ENCODE measurements at places on chromosomes 7 and 10. TPM values are rescaled to one million over a fixed set of nuclear protein-coding genes. Genes with fewer than 3 reads are reported as not detected.

CALCR gene
- total RNA-seq = 0.10 TPM

DNA sequence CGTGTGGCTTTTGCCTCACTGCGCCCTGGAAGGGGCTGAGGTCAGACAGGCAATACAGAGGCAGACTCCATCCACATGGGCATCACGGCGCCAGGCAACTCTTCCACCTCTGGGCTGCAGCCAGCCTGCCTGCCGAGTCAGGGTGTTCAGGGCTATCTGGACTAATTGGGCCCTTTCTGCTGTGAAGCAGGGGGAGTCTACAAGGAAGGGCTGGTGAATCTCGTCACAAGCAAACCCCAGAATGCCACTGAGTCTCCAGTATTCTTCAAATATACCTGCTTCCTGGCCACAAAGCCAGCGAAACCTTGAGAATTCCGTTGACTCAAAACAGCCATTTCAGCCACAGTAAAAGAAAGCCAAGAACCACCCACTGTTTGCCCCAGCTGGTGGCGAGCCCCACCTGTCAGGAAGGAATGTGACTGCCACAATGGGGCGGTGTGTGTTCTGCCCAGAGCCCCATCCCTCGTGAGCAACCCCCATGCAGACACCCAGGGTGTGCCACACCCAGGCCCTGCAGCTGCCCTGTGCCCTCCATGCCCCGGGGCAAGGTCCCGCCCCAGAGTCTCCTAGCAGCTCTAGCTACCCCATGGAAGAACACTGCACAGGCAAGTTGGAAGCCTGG is 117.3 kb downstream of the FAM53B start:
- DNase-seq = no peak

ZNF32 gene
- 35.6 TPM for total RNA-seq

DNA sequence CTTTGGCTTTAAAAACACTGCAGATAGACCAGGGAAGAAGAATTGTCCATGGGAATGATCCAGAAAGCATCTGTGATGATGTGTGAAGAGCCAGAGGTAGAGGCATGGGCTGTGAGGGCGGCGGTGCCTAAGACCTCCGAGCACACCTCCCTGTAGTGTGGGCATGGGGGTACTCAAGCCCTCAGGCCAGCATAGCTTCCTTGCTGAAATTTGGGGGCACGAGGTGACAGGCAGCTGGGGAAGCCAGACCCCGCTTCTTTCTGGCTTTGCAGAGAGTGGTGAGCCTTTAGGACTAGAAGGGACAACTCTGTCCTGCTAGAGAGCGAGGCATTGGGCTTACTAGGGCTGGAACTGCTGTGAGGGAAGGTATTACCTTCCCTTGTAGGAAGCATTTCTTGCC is 187.7 kb upstream of the SH2B2 start:
- DNase-seq = no peak

VIPR2 gene
- total RNA-seq = not detected

GRCh38 chr7:44982535-44982923 is 3.7 kb upstream of the MYO1G start:
- no peak for DNase-seq

DNA sequence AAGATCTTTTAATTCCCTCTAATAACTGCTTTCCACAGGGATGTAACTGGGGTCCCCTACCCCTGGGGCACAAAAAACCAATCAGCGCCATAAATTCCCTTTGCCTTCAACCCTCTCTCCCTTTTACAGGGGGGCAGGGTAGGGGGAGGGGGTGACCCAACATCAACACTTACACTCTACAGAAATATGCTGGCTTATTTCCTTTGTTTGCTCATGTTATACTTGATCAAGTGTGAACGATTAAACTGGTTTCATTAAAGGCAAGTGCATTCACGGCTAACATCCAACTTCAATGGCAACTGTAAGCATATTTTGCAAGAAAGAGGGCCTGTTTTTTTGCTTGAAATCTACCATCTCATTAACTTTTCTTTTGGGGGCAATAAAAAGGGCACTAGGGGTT is 2.9 kb downstream of the CTBP2 start:
- DNase-seq = no peak

RASSF4 gene
- 13.9 TPM for total RNA-seq

- no peak for DNase-seq
Measured at GRCh38 chr10:23314835-23315239, 29.8 kb downstream of the C10orf67 start.

GRCh38 chr7:77538281-77539212 is 1.5 kb downstream of the PTPN12 start:
- peak; percentile 88 for DNase-seq

DNA sequence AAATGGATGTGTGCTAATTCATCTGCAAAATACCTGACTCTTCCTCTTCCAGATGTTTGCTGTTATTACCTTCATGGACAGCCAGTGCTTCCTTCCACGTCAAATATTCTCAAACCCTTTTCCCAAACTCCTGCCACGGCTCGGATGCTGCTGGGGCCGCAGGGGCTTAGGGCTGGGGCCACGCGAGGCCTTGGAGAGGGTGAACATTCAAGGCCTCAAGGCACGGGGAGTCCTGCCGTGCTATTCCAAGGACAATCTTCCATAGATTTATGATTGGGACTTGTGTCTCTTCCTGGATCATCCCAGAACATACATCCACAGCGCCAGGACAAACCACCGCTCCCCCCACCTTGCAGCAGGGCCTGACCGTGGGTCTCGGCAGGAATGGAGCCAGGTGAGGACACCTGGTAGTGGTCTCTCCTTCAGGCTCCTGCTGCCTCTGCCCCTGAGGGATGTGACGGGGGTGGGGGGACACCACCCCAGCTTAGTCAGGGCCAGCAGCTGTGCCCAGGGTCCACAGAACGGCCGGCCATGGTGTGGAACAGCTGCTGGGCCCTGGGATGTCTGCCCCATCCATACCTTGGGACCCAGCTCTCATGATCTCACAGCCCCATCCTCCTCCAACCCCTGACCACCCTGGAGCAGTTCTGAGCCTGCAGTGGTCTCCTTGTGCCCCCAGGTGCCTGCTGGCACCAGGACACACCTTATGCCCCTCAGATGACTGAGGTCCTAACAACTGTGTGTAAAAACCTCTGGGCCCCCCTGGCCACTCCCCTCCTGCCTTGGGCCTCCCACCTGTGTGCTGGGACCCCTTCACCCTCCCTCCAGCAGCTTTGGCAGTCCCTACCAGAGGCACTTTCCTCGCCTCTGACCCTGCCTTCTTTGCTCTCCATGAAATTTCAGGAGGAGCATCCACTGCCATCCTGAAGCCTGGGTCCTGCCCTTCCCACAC is 16.7 kb downstream of the VIPR2 start:
- no peak for DNase-seq

DNA sequence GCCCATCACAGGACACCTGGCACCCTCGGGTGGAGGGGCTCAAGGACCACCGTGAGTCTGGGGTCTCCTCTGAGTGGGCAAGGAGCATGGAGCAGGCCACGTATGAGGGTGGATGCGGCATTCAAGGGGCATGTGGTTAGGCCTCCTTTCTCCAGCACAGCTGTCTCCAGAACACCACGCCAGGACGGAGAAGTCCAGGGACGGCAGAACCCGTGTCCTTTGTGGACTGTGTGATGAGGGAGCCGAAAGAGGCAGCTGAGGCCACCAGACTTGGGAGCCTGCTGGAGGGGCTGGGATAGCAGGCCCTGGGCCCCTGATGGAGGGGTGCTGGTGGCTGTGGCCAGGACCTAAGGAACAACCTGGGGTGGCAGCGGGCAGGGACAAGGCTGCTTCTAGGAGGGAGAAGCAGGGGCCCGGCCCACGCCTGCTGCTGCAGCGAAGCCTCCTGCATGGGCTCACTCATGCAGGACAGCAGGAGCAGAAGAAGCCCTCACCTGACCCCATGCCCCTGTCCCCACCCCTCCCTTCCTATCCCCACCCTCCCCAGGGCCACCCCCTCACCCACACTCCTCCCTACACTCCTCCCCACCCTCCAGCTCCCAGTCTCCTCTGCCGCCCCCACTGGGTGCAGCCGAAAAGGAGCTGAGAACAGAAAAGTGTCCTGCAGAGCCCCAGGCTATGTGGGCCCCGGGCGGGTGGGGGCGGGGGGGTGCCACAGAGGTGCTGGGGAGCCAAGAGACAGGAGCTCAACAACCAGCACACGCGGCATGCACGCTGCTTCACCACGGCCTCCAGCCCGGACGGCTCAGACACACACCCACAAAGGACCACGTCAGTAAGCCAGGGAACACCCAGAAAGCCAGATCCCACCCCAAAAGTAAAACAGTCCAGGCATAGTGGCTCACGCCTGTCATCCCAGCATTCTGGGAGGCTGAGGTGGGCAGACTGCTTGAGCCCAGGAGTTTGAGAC is 29.7 kb downstream of the ZFAND2A start:
- DNase-seq = no peak

GRCh38 chr10:114603948-114604347 is 54.1 kb downstream of the ABLIM1 start:
- no peak for DNase-seq

DNA sequence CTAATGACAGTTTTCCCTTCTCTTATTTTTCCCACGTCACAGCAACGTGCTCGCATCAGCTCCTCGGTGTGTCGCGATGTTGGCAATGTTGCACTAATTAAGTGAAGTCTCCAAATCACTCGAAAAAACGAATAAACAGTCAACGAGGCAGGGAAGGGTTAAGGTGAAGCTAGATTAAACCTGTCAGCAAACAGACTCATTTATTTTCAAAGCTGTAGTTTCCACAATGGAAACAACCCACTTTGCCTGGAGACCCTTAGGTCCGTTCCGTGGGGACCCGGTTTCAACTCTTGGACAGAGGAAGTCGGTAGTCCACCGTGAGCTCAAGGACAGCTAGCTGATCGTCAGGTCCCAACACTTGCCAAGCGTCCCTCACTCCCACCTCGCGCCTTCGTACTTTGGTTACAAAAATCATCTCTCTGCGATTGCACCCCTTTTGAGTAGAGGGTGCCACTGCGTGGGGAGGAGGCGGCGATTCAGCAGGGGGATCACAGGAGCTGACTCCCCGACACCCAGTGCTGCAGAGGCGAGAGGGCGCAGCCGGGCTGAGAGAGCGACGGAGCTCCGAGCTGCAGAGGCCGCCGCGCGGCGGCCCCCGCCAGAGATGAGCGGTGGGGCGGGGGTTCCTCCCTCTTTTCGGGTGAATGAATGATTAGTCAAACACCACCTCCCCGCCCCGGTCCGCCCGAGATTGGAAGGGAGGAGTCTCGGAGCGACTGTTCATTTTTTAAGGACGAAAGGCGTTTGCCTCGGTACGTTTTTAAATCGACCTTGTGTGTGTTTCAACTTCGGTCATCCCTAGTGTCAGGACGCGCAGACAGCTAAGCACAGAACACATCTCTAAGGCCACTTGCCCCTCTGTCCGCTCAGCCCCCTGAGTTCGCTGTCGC is 1.3 kb upstream of the BMPER start:
- DNase-seq = no peak

GRCh38 chr10:121080281-121080891 is 229.2 kb downstream of the WDR11 start:
- no peak for DNase-seq

- DNase-seq = peak; percentile 41
Measured at GRCh38 chr7:3592401-3593134, 291.5 kb downstream of the SDK1 start.

- peak; percentile 20 for DNase-seq
Measured at GRCh38 chr7:40437498-40437897, 302.7 kb downstream of the SUGCT start.

DNA sequence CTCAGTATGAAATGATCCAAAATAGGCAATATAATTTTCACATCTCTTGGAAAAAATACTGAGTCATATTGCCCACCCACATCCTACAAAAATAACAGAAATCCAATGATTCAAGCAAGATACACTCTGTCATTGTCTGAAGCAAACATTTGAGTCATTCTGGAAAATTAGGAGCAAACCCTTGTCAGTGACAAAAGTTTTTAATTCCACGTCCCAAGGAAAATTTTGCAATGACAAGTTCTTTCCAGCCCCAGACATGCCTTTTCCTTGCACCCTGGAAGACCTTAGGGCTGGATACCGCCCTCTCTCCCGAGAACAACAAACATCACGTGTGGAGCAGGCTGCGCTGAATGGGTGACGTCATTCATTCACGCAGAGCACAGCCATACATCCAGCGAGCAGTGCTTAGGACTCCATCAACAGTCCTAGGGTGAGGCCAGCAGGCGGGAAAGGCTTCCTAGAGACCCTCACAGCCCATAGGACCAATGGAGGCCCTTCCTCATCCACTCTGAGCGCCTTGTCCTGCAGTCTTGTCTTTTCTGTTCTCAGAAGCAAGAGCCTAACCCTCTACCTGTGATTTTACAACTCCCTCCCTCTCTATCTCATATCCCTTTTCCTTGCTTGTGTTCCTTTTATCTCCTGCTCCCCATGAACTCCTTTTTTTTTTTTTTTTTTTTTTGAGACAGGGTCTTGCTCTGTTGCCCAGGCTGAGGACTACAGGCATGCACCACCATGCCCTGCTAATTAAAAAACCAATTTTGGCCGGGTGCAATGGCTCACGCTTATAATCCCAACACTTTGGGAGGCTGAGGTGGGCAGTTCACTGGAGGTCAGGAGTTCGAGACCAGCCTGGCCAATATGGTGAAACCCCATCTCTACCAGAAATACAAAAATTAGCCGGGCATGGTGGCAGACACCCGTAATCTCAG is 23.5 kb upstream of the KDM7A start:
- DNase-seq = peak; percentile 69

CLDN15 gene
- total RNA-seq = 8.0 TPM

- DNase-seq = no peak
Measured at GRCh38 chr7:2799253-2799652, 44.9 kb downstream of the GNA12 start.

GRCh38 chr7:99623702-99624447 is 7.1 kb downstream of the ZSCAN25 start:
- no peak for DNase-seq

GRCh38 chr7:116991233-116991632 is 37.9 kb downstream of the ST7 start:
- no peak for DNase-seq

SUN1 gene
- 244 TPM for total RNA-seq

DNA sequence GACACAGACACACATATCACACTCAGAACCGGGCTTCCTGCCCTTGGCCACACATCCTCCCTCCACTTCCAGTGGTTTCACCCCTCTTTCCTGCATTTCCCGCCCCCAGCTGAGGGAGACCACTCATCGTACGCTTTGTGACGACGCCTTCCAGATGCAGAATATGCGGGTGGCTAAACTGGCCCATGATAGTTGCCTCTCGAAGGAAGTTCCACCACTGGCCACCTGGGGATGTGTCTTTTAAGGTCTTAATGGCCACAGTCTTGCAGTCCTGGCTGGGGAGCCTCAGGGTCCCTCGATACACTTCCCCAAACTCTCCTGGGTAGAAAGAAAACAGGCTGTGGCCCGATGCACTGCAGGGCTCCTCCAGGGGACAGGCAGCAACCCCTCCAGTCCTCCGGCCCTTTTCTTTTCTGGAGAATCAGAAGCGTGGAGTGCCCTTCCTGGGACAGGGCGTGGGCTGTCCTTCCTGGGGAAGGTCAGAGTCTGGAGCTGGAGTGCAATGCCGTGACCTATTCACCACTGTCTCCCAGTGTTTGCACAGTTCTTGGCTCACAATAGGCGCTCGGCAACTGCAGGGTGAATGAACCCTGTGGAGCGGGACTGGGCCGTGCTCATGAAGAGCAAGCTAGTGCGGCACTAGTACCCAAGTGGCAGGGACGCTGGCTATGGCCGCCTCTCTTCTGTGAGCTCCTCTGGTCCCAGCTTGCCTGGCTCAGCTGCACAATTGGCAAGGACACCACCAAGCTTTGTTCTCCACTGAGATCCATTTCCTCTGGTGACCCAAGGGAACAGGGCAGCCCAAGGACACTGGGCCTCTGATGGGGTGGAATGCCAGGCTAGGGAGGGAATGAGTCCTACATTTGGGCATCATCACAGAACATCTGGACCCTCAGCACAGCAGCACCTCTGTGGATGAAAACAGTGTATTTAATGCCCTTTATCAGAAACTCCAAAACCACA is 13.2 kb downstream of the EPHA1 start:
- no peak for DNase-seq

AKR1D1 gene
- not detected for total RNA-seq

- no peak for DNase-seq
Measured at GRCh38 chr7:111752022-111752582, 189.8 kb upstream of the IMMP2L start.
